ENCODE measurements at places on chromosomes 5 and 9.

- DNase-seq, result no peak
Observed at GRCh38 chr9:8799206-8799605, 999.6 kb upstream of the DMAC1 start.

- DNase-seq, result peak; percentile 11
Observed at GRCh38 chr9:35102465-35102768, 514 bp downstream of the STOML2 start.

GRCh38 chr9:13508086-13508485, 228.6 kb upstream of the MPDZ start:
- no peak for DNase-seq

GRCh38 chr5:55234121-55234700, 803 bp upstream of the CCNO start:
- DNase-seq, result peak; percentile 65

DNA sequence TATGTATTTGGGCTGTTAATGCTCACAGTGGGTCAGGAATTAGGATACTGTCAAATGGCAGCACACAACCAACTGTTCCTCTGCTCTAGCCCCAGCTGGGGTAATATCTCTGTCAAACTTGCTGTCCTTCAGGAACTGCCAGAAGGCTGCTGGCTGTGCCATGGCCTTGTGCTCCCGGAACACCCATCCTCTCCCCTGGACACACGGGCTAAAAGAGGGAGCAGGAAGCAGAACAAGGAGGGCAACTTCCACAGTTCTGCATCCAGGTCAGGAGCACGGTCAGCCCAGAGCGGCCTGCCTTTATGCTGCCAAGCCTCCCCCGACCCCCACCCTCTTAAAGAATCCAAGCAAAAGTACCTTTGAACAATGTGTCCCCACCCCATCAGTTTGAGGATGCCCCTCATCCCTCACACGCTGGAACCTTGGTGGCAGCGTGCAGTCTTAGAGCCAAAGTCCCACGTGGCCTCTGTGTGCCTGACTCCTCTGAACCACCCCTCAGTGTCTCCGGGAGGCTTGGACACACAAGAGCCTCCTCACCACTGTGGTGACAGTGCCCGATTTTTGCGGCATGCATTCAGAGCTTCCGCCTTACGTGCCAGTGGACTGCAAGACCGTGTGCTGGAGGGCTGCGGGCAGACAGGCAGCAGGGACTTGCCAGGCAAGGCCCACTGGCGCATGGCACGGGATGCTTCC, 60.8 kb downstream of the PSMB7 start:
- DNase-seq, result no peak

DNA sequence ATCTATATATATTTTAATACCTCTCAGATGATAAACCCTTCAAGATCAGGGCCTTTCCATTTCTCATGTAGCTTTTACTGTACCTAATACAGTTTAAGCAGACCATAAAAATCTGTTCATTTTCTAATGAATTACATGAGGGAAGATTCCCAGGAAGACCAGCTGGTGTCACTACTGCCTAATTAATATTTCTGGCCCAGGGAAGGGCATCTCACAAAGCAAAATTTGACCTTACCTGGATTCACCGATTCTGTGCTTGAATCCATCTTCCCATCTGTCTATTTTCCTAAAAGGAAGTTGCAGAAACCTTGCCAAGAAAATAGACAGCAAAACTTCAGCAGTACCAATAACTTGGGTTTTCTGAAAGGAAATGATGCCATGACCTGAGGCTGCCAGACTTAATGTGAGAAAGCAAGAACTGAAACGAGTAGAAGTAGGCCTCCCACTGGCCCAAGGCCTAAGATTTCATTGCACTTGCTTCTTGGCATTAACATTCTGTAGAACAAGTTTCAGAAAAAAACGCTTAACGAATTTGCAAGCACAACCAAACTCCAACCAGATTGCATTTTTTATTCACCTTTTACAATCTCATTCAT, 83.0 kb upstream of the GLIS3 start:
- DNase-seq, result peak; percentile 31

GRCh38 chr9:34501372-34501771, 21.4 kb downstream of the ENHO start:
- no peak for DNase-seq
